ENCODE measurements at places on chromosomes 7 and 10. TPM values are rescaled to one million over a fixed set of nuclear protein-coding genes. Genes with fewer than 3 reads are reported as not detected.
A peak's percentile ranks its signal among the peaks of the same experiment; 100 is the strongest.

GRCh38 chr10:98391065-98391464 is 23.9 kb downstream of the PYROXD2 start:
- H3K4me3 ChIP-seq: no peak overlapping the region
- no peak overlapping the region for H3K27ac ChIP-seq
- H3K4me1 ChIP-seq: no peaks in the 10 kb centered on the region
- no peaks in the 10 kb centered on the region for H3K27me3 ChIP-seq
- no peaks in the 10 kb centered on the region for H3K36me3 ChIP-seq

DNA sequence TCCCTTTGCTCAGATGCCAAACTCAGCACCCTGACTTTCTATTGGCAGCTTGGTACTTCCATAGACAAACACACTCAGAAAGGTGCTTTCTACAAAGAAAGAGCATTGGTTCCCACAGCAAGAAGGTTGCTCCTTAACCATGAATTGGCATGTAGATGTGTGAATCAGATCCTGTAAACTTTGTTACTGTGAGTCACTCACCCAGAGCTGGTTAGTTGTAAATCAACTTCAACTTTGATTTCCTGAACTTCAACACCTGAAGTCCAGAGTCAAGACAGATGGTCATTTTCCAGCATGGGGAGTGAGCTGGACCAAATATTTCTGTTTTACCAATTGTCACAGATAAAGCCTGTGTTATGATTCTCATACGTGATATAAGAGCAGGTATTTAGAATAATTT is 797.2 kb downstream of the TNS3 start:
- no peak for DNase-seq
- no peak overlapping the region for H3K27ac ChIP-seq
- no peak overlapping the region for H3K4me3 ChIP-seq
- H3K4me1 ChIP-seq: no peaks in the 10 kb centered on the region
- H3K27me3 ChIP-seq: no peaks in the 10 kb centered on the region
- H3K36me3 ChIP-seq: no peaks in the 10 kb centered on the region

Gene NCF1
- total RNA-seq: 5.2 TPM

DNA sequence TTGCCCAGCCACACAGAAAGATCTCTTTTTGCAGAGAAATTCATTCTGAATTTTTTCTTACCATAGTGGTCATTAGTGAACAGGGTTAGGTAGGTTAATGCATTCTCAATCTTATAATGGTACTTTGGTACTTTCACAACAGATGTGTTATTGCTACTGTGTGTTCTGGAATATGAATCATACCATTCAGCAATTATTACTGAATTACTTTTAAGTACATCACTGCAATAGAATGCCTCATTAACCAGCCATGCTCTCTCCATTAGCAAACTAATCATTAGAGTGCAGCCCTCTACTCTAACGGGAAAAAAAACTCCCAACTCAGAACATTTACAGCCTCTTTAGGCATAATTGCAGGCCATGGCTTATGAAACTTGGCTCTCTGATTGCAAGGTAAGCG is 102.1 kb downstream of the DOCK4 start:
- no peaks in the 10 kb centered on the region for H3K4me1 ChIP-seq
- no peaks in the 10 kb centered on the region for H3K36me3 ChIP-seq
- DNase-seq: no peak
- H3K27me3 ChIP-seq: no peaks in the 10 kb centered on the region
- H3K4me3 ChIP-seq: no peak overlapping the region
- no peak overlapping the region for H3K27ac ChIP-seq

Gene JAZF1
- total RNA-seq: 12.2 TPM

- no peak for DNase-seq
- no peaks in the 10 kb centered on the region for H3K27me3 ChIP-seq
- no peak overlapping the region for H3K4me3 ChIP-seq
- no peaks in the 10 kb centered on the region for H3K36me3 ChIP-seq
- H3K4me1 ChIP-seq: no peaks in the 10 kb centered on the region
Observed at GRCh38 chr10:1315178-1315577, 259.0 kb downstream of the WDR37 start.

DNA sequence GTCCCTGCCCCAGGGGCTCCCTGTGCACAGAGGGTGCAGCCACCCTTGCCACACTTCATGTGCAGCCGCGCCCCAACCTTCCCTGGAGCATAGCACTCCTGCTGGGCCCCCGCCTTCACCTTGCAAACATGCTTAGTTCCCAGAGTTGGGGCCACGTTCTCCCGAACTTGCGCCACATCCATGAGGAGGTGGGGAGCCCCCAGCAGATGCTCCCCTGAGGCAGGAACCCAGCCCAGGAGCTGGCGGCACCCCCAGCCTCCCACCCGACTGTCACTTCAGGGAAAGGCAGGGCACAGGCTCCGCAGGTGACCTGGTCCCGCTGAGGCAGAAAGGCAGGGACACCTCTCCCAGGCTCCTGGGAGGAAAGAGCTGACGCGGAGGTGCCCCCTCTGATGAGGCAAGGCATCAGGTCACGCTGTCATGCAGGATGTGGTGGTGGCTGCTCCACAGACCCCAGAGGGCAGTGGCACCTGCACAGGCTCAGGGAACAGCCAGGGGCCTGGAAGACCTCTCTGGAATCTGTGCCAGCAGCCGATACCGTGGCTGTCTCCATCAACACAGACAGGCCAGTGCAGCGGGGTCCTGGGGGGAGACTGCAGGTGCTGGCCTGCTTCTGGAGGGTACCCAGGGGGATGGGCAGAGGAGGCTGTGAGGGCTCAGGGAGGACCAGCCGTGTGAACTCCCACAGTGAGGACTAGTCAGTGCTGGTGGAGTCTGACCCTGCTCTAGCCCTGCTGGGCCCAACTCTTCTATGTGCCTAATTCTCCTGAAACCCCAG is 221.3 kb downstream of the MAD1L1 start:
- H3K27ac ChIP-seq: no peak overlapping the region
- H3K27me3 ChIP-seq: no peaks in the 10 kb centered on the region
- H3K36me3 ChIP-seq: no peaks in the 10 kb centered on the region
- no peaks in the 10 kb centered on the region for H3K4me1 ChIP-seq
- DNase-seq: no peak

Gene SLC39A12
- 0.14 TPM for total RNA-seq

GRCh38 chr7:80772347-80772993 is 134.0 kb downstream of the CD36 start:
- peaks cover 37% of the 10 kb centered on the region for H3K4me1 ChIP-seq
- peak overlapping the region; percentile 36 for H3K27ac ChIP-seq
- H3K4me3 ChIP-seq: no peak overlapping the region
- no peaks in the 10 kb centered on the region for H3K27me3 ChIP-seq

Gene NME8
- total RNA-seq: not detected

Gene SDK1
- 8.6 TPM for total RNA-seq

DNA sequence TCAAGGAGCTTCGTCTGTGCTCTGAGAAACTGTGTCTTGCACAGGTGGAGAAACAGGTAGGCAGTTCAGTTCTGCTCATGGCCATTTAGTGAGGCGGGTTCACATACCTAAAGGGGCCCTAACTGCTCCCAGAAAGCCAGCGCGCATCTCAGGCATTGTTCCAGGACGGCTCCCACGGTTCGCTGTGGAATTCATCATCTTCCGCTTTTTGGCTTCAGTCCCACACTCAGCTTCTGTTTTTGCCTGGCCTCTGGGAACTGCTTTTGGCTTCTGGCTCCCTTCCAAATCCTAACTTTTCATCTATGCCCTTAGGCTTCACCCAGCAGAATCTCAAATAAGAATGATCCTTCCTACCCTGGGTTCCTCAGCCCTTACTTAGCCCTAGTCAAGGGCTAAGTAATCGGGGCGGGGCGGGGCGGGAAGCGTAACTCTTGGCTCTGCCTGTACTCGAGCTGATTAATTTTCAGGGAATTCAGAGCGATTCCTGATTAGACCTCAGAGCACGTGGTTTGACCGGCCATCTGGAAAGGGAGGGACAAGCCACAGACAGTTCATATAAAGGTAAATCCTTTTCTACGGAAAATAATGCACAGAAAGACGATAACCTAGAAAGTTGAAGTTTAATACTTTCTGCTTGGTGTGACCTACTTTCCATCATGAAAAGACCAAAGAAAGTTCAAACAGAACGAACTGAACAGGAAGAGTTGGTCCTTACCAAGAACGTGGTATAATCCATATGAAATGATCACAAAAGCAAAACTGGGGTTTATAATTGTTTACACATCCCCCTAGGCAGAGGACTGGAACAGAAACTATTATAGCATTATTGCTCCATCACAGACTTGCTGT is 105.7 kb downstream of the ST8SIA6 start:
- H3K4me1 ChIP-seq: no peaks in the 10 kb centered on the region
- peak; percentile 23 for DNase-seq
- no peaks in the 10 kb centered on the region for H3K36me3 ChIP-seq
- H3K27me3 ChIP-seq: no peaks in the 10 kb centered on the region
- H3K27ac ChIP-seq: no peak overlapping the region

Gene FGFR2
- 73.3 TPM for total RNA-seq

DNA sequence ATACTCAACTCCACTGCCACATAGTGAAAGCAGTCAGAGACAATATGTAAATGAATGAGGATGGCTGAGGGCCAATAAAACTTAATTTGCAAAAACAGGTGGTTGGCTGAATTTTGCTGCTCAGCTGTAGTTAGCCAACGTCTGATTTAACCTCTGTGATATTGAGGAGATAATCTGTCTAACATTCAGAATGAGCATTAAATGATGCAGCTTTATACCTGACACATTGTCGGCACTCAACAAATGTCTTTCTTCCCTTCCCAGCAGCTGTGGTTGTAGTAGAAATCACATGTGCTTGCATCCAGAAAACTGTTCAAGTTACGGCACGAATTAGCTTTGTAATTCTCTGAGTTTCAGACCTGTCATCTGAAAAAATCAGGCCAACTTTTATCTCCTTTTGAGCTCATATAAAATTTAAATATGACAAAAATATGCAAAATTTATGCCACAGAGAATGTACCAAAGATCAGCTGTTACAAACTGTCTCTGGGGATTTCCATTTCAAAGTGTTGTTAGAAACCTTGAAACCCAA is 1239.7 kb downstream of the GATA3 start:
- H3K27ac ChIP-seq: no peak overlapping the region
- DNase-seq: no peak
- no peak overlapping the region for H3K4me3 ChIP-seq
- H3K4me1 ChIP-seq: no peaks in the 10 kb centered on the region

Gene IGF2BP3
- total RNA-seq: 0.41 TPM

- no peak overlapping the region for H3K4me3 ChIP-seq
- no peaks in the 10 kb centered on the region for H3K27me3 ChIP-seq
- peaks cover 5% of the 10 kb centered on the region for H3K4me1 ChIP-seq
- no peak overlapping the region for H3K27ac ChIP-seq
- DNase-seq: peak; percentile 71
- H3K36me3 ChIP-seq: no peaks in the 10 kb centered on the region
Observed at GRCh38 chr10:79562135-79562756, 2.0 kb upstream of the SFTPA2 start.

Gene BLNK
- total RNA-seq: 6.6 TPM

Gene SFR1
- not detected for total RNA-seq
